Aorta (tissue), 5 donors: ENCODE measurements at places on chromosomes 3 and 15. TPM values are rescaled to one million over a fixed set of nuclear protein-coding genes. Genes with fewer than 3 reads are reported as not detected.

The SMCO1 gene
- not detected for total RNA-seq

The SERPINI1 gene
- 13.5 TPM for total RNA-seq

The SIDT1 gene
- total RNA-seq = 3.0 TPM

The P2RY1 gene
- 3.1 TPM for total RNA-seq

The TM2D3 gene
- 50.8 TPM for total RNA-seq

The ZIC4 gene
- 0.49 TPM for total RNA-seq

The SENP7 gene
- total RNA-seq = 32.4 TPM

The SPINK8 gene
- not detected for total RNA-seq

The PLSCR4 gene
- 69.7 TPM for total RNA-seq
